ENCODE measurements at places on chromosomes 12 and 14. TPM values are rescaled to one million over a fixed set of nuclear protein-coding genes. Genes with fewer than 3 reads are reported as not detected.

TMCC3 gene
- 1.2 TPM for polyA plus RNA-seq

DNA sequence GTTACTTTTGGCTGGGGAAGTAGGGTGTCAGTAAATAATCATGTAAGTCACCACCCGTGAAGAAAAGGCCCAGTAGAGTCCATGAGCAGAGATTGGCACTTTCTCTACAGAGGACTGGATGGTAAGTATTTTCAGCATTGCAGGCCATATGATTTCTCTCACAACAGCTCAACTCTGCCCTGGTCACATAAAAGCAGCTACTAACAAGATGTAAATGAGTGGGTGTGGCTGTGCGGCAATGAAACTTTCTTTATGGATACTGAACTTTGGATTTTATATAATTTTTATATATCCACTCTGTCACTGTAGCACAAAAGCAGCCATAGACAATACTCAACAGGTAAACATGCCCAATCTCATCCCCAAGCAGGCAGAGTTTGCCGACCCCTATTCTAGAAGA, 343.6 kb downstream of the GLT1D1 start:
- no peaks in the 10 kb centered on the region for H3K27me3 ChIP-seq
- H3K36me3 ChIP-seq: no peaks in the 10 kb centered on the region
- no peak overlapping the region for H3K27ac ChIP-seq
- no peak overlapping the region for H3K4me3 ChIP-seq

GRIP1 gene
- 5.9 TPM for polyA plus RNA-seq

ZFHX2 gene
- 2.1 TPM for polyA plus RNA-seq

PPFIA2 gene
- polyA plus RNA-seq: 16.4 TPM

DDX47 gene
- polyA plus RNA-seq: 31.6 TPM

DNA sequence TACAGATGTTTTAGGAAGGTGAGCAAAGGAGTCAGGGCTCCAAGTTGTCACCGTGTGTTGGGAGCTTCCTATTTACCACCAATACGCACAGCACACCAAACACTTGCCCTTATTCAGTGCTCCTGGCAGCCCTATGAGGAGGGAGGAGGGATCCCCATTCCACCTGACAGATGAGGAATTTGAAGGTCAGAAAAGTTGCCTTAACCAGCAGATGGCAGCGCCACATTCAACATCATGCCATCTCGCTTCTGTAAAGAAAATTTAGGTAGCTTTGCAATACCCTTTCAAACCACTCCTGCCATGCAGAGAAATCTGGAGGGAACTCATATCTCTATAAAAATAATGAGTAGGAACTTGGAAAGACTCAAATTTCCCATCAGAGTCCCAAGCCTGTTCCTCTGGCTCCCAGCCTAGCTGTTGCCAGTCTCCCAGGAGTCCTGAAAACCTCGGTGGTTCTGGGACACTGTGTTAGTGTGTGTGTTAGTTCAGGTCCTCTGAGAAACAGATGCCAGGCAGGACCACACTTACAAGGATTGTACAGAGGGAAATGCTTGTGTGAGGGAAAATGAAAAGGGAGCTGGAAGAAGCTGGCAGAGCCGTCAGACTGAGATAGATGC, 410.5 kb downstream of the MED13L start:
- H3K27ac ChIP-seq: no peak overlapping the region
- H3K4me1 ChIP-seq: no peaks in the 10 kb centered on the region
- no peaks in the 10 kb centered on the region for H3K27me3 ChIP-seq

DNA sequence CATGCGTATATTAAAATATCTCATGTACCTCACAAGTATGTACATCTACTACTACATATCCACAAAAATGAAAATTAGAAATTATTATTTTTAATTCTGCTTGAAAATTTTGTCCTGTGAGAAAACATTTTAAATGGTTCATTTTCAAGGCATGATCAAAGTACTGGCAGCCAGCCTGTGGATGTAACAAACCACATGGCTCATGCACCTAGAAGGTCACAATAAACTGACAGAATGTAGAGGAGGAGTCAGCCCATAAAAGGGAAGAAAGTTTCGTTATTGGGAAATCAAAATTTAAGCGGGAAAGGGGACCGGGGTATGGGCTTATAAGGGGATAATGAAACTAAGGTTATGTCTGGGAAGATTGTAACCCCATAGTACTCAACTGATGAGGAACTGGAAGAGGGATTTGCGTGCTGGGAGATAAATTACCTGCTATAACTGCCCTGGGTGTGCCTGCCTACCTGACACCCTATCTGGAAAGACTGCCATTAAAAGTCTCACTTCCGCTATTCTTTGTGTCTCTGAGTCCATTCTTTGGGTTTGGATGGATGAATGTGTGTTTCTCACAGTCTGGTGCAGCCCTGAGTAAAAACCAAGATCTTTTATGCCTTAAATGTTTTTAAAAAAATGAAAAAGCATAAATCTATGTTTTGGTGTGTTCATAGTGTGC, 62.2 kb upstream of the PCED1B start:
- no peaks in the 10 kb centered on the region for H3K27me3 ChIP-seq
- H3K4me1 ChIP-seq: no peaks in the 10 kb centered on the region
- no peak for DNase-seq

DNA sequence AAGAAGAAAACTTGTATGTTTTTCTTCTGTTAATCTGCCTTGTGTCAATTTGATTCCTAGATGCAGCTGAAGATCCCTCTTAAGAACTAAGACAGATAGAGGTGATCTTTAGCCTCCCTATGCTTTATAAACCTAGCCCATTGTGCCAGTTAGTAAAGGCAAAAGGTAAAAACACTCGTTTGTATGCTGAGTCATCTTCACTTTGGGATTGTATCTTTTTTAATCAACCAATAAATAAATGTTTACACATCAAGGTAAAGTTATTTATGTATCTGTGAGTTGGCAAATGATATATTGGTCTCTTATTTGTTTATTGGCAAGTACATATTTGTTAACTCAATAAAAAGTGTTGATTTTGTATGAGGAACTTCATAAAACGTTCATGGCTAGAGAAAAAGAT, 165.9 kb upstream of the AMIGO2 start:
- H3K4me1 ChIP-seq: no peaks in the 10 kb centered on the region
- H3K36me3 ChIP-seq: no peaks in the 10 kb centered on the region
- no peak overlapping the region for H3K27ac ChIP-seq
- no peak overlapping the region for H3K4me3 ChIP-seq
- no peaks in the 10 kb centered on the region for H3K27me3 ChIP-seq
- DNase-seq: no peak

GRCh38 chr14:61586544-61587055, 108.7 kb upstream of the HIF1A start:
- no peak overlapping the region for H3K4me3 ChIP-seq
- peaks cover 54% of the 10 kb centered on the region for H3K4me1 ChIP-seq
- peak overlapping the region; percentile 94 for H3K27ac ChIP-seq
- H3K27me3 ChIP-seq: no peaks in the 10 kb centered on the region
- no peak for DNase-seq
- H3K36me3 ChIP-seq: no peaks in the 10 kb centered on the region

GRCh38 chr12:71139153-71139735, 18.6 kb downstream of the TSPAN8 start:
- DNase-seq: no peak
- no peak overlapping the region for H3K27ac ChIP-seq
- no peaks in the 10 kb centered on the region for H3K36me3 ChIP-seq
- no peak overlapping the region for H3K4me3 ChIP-seq

GRCh38 chr14:29925101-29925722, 2.4 kb downstream of the PRKD1 start:
- H3K4me3 ChIP-seq: no peak overlapping the region
- peaks cover 20% of the 10 kb centered on the region for H3K4me1 ChIP-seq
- DNase-seq: no peak
- no peaks in the 10 kb centered on the region for H3K36me3 ChIP-seq

DNA sequence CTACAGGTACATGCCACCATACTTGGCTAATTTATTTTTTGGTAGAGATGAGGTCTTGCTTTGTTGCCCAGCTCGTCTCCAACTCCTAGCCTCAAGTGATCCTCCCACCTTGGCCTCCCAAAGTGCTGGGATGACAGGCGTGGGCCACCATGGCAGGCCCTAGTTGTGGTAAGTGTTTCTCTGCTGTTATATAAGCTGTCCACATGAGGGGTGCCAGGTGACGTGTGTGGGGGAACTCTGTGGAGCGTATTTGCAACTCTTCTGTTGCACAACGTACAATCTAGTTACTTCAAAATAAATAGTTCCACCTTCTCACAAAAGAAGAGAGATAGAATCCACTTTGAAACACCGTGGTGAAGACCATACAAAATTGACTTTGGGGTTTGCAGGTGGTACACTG, 125.1 kb downstream of the NCOR2 start:
- H3K4me3 ChIP-seq: no peak overlapping the region
- peak overlapping the region; percentile 74 for H3K27ac ChIP-seq
- peaks cover 32% of the 10 kb centered on the region for H3K36me3 ChIP-seq
- peaks cover 26% of the 10 kb centered on the region for H3K4me1 ChIP-seq

DNA sequence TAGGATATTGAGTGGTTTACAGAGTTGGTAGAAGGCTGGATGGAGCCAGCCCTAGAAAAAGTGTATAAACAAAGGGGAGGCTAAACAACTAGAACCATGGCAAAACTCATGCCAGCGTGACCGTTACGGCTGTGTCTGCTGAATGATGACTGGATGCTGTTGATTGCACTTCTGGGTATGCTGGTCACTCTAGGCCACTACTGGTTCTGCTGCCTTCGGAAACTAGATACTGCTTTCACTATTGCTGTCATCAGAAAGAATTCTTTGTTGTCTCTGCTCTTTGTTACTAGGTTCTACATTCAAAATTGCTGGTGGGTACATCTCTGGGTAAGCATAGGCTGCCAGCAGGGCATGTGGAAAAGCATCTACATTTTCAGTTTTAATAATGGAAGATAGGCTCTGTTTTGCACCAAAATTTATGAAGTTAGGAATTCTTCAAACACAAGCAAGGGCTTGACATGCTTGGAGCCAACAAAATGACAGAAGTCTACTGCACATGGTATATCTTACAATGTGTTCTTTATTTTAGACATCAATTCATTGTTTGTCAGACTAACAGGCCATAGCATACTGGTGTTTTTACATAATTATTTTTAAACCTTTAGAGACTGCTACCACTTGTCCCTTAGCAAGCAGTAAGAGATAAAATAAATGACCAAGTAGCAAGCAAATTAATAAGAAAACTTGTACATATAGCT, 15.4 kb downstream of the MON2 start:
- no peaks in the 10 kb centered on the region for H3K27me3 ChIP-seq
- no peaks in the 10 kb centered on the region for H3K4me1 ChIP-seq

CNTN1 gene
- 13.4 TPM for polyA plus RNA-seq

LRRC10 gene
- polyA plus RNA-seq: not detected

- no peak overlapping the region for H3K27ac ChIP-seq
- DNase-seq: no peak
- no peak overlapping the region for H3K4me3 ChIP-seq
- H3K36me3 ChIP-seq: no peaks in the 10 kb centered on the region
- H3K4me1 ChIP-seq: no peaks in the 10 kb centered on the region
These were observed 75.9 kb upstream of the CRY1 start for GRCh38 chr12:107169200-107169599.

GRCh38 chr14:84825481-84826251, 704.3 kb upstream of the FLRT2 start:
- H3K27me3 ChIP-seq: no peaks in the 10 kb centered on the region
- no peak overlapping the region for H3K4me3 ChIP-seq
- no peaks in the 10 kb centered on the region for H3K36me3 ChIP-seq
- H3K4me1 ChIP-seq: no peaks in the 10 kb centered on the region
- no peak overlapping the region for H3K27ac ChIP-seq
- DNase-seq: no peak

- H3K4me3 ChIP-seq: no peak overlapping the region
- H3K36me3 ChIP-seq: no peaks in the 10 kb centered on the region
- peak; percentile 3 for DNase-seq
- no peaks in the 10 kb centered on the region for H3K27me3 ChIP-seq
These were observed 1.0 kb upstream of the NYNRIN start for GRCh38 chr14:24397639-24398292.

CDH24 gene
- 15.3 TPM for polyA plus RNA-seq

DNA sequence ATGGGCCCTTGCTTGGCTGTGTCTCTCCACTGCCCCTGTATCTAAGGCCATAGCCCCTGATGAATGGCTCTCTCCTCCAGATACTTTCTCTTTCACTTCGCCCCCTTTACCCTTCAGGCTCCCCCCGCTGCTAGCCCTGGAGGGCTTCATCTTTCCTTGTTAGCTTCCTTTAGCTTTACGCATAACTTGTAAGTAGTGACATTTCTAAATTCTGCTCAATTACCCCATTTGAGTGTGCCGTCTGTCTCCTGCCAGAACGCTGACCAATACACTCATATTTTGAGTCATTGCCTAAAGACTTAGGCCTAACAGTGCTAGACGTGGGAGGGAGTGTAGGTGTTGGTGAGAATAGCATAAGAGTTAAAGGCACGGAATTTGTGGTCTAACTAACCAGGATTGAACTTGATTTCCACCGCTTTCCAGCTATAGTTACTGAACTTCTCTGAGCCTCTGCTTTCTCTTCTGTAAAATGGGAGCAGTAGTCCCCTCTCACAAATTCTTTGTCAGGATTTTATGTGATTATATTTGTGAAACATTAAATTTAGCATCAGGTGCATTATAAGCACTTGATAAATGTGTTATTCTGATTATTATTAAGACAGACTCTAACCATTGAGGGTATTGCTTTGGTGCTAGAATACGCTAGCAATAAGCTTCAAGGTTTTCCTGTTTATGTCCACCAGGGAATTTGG, 129.3 kb downstream of the ZFP36L1 start:
- H3K4me1 ChIP-seq: no peaks in the 10 kb centered on the region
- H3K4me3 ChIP-seq: no peak overlapping the region
- no peaks in the 10 kb centered on the region for H3K36me3 ChIP-seq
- no peak overlapping the region for H3K27ac ChIP-seq
- DNase-seq: no peak

GRCh38 chr14:36293824-36294223, 26.6 kb downstream of the MBIP start:
- H3K36me3 ChIP-seq: no peaks in the 10 kb centered on the region
- no peak overlapping the region for H3K4me3 ChIP-seq
- no peaks in the 10 kb centered on the region for H3K27me3 ChIP-seq
- no peak overlapping the region for H3K27ac ChIP-seq

DNA sequence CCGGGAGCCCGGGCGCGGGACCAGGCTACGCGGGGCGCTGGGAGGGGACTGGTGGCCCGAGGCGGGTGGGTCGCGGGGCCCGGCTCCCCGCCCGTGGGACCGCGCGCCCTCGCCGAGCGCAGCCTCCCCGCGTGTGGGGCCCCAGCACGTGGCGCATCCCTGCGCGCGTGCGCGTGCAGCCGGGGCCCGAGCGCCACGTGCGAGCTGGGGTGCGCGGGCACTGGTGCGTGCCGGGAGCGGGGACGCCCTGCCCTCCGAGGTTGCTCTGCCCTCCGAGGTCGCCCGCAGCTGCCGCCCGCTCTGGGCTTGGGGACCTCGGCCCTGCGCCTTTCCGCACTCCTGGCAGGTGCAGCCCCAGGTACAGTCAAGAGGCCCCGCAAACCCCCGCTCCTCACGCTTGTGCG, 365 bp upstream of the CCDC88C start:
- H3K27me3 ChIP-seq: no peaks in the 10 kb centered on the region
- DNase-seq: peak; percentile 23
- H3K4me1 ChIP-seq: peaks cover 8% of the 10 kb centered on the region
- H3K4me3 ChIP-seq: peak overlapping the region; percentile 7

- no peaks in the 10 kb centered on the region for H3K4me1 ChIP-seq
- no peaks in the 10 kb centered on the region for H3K27me3 ChIP-seq
- DNase-seq: no peak
- no peaks in the 10 kb centered on the region for H3K36me3 ChIP-seq
- no peak overlapping the region for H3K27ac ChIP-seq
These were observed 193.1 kb downstream of the APAF1 start for GRCh38 chr12:98838231-98838647.

CLEC6A gene
- polyA plus RNA-seq: not detected

- H3K27ac ChIP-seq: no peak overlapping the region
- peaks cover 6% of the 10 kb centered on the region for H3K4me1 ChIP-seq
- no peaks in the 10 kb centered on the region for H3K36me3 ChIP-seq
- no peaks in the 10 kb centered on the region for H3K27me3 ChIP-seq
These were observed 167.1 kb downstream of the PIK3C2G start for GRCh38 chr12:18428416-18428815.

GRCh38 chr12:19018302-19018970, 111.1 kb upstream of the PLEKHA5 start:
- H3K36me3 ChIP-seq: no peaks in the 10 kb centered on the region
- no peaks in the 10 kb centered on the region for H3K27me3 ChIP-seq
- H3K27ac ChIP-seq: no peak overlapping the region
- H3K4me3 ChIP-seq: no peak overlapping the region
- DNase-seq: no peak

All from adrenal gland (tissue), 19 donors.